ENCODE measurements at places on chromosomes 11 and 22.

- no peak for DNase-seq
These were observed at the start of gene OR2AG2 for GRCh38 chr11:6771926-6772893. TSS of gene OR2AG2 (minus strand) at chr11:6771976. CDS start at chr11:6768957, 3,019 bp downstream.

DNA sequence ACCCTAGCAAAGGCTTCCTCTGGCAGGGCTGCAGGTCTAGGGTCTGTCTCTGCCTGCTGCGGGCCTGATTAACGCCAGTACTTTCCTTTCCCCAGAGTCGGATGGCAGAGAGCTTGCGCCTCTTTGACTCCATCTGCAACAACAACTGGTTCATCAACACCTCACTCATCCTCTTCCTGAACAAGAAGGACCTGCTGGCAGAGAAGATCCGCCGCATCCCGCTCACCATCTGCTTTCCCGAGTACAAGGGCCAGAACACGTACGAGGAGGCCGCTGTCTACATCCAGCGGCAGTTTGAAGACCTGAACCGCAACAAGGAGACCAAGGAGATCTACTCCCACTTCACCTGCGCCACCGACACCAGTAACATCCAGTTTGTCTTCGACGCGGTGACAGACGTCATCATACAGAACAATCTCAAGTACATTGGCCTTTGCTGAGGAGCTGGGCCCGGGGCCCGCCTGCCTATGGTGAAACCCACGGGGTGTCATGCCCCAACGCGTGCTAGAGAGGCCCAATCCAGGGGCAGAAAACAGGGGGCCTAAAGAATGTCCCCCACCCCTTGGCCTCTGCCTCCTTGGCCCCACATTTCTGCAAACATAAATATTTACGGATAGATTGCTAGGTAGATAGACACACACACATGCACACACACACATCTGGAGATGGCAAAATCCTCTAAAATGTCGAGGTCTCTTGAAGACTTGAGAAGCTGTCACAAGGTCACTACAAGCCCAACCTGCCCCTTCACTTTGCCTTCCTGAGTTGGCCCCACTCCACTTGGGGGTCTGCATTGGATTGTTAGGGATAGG is 18.6 kb downstream of the RSPH14 start:
- no peak for DNase-seq

DNA sequence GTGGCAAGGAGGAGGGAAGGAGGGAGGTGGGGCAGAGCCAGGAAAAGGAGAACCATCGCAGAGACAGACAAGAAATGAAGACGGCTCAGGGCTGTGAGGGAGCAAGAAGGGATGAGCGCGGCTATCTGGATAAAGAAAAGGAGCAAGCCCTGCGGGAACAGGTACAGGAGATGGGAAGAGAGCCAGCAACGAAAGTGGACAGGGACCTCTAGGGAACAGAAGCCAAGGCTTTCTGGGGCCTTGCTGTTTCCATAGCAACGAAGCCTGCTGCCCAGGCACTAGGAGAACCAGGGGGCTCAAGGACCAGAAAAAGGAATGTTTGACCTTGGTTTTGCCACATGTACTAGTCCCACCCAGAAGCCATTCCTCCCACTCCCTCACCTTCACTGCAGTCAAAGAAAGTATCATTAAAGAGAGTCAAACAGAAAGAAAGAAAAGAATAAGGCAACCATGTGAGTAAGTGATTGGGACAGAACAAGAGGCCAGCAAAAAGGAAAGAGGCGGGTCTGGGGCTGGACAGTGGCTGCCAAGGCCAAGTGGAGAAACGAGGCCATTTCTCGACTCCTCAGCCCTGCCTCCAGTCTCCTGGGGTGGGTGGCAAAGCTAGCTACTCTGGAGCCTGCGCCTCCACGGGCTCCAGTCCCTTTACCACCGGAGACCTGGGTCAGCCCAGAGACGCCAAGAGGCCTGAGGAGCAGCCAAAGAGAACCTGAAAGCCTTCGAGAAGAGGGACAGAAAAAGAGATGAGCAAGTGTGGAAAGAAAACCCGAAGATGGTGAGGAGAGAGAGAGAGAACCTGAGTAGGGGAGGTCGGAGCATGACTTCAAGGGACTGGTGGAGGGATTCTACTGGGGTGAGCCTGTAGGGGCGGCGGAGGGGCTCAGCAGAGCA is 35.1 kb downstream of the NRXN2 start:
- DNase-seq: no peak

GRCh38 chr11:46238078-46238966 is 39.1 kb upstream of the CREB3L1 start:
- DNase-seq: no peak

- no peak for DNase-seq
These were observed 14.0 kb downstream of the B3GAT1 start for GRCh38 chr11:134398079-134398444.

- no peak for DNase-seq
These were observed 3.6 kb upstream of the ARAP1 start for GRCh38 chr11:72755713-72756285.

All from stimulated activated CD8-positive, alpha-beta memory T cell treated with anti-CD3 and anti-CD28 coated beads, Interleukin-4, amount 100 ng/mL, for 1 hour (primary cell).